ENCODE measurements at places on chromosomes 2 and 18.

GRCh38 chr2:239208465-239209180 lies 192.2 kb downstream of the HDAC4 start:
- DNase-seq, result peak; percentile 15

- DNase-seq, result no peak
Observed at GRCh38 chr2:1911811-1912210, 167.5 kb upstream of the PXDN start.

- DNase-seq, result no peak
Observed at GRCh38 chr18:35999925-36000324, 27.4 kb downstream of the RMP24 start.

GRCh38 chr18:3281456-3282400 lies 19.8 kb downstream of the MYL12B start:
- no peak for DNase-seq

DNA sequence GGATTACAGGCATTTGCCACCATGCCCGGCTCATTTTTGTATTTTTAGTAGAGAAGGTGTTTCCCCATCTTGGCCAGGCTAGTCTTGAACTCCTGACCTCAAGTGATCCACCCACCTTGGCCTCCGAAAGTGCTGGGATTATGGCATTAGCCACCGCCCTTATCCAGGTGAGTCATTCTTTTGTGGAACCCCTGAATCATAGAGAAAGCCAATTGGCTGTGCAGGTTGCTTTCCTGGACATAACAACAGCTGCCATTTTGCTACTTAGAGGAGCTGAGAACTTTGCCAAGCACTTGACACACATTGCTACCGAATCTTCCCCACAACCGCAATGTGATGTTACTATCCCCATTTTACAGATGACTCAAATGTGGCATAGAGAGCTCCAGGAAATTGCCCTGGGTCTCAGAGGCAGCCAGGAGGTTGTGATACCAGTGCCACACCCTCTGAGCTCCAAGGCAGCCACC lies 36.0 kb downstream of the SETBP1 start:
- no peak for DNase-seq

DNA sequence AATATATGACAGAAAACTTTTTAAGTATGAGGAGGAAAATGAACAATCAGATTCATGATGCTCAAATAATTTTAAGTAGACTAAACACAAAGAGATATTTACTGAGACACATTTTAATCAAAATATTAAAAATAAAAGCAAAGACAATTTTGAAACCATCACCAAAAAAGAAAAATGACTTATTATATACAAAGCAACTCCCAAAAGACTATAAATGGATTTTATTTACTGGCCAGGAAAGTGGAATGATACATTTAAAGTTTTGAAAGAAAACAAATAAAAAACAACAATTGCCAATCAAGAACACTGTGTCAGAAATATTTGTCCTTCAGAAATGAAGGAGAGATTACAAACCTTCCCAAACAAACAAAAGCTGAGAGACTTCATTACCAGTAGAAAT lies 968.5 kb upstream of the CELF4 start:
- no peak for DNase-seq

DNA sequence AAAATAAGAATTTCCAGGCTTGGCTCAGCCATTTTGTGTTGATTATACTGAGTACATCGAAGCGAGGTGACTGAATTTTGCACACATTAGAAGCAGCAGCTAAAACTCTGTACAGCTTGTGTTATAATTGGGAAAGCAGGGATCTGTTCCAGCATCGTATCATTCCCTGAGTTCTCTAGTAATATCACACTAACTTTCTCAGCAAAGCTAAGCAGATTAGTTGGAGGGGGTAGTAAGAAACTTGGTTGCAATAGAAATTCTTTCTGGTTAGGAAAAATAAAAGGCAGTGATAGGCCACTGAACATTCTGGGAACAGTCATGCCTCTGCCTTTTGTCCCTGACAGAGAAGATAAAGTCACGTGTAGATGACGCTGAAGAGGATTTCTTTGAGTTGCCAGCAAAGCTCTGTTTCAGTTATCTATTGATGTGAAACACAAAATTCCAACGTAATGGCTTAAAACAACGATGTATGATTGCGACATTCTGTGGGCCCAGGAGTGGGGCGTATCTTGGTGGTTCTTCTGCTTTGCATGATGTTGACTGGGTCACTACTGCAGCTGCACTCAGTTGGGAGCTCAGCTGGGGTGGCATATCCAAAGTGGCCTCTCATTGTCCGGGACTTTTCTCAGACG lies 202.1 kb upstream of the MEX3C start:
- DNase-seq, result no peak

DNA sequence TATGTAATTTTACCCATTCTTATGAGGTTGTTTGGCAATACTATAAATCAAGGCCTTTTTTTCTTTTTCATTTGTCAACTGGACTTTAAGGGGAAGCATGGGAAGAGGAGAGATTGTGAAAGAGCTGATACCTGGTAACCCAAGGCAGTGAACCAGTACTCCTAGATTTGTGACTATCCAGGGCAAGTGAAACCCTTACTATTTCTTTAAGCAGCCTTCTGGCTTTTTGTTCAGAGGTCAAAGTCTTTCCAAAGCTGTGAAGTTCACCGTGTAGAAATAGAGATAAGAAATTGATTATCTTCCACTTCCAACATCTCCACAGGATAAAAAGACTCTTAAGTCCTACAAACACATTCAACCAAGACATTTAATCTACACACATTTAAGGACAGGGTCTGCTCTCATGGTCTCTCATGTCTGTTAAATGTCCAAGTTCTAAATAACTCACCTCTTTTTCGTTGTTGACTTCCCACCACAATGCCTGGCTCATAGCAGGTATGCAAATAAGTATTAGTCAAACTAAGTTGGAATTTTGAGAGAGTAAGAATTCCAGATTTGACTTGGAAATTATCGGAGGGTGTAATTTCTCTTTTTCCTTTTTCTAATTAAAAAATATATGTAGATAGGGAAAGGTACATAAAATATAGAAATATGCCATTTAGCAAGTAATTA lies 485.8 kb downstream of the STK39 start:
- no peak for DNase-seq

DNA sequence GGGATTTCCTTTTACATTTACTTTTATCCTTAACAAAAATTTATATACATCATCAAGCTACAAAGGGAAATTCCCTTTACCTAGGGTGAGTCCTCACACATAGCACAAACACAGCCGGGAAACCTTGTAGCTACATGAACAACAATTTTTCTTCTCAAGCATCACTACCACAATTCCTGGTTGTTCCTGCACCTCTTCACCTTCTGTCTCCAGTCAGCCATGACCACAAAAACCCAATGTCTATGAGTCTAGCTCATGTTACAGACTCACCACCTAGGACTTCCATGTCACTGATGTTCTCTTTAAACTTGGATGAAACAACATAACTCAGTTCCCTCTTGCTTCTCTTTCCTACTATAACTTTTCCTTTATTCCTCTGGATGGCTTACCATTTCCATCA lies 460.4 kb downstream of the MBD2 start:
- DNase-seq, result no peak

DNA sequence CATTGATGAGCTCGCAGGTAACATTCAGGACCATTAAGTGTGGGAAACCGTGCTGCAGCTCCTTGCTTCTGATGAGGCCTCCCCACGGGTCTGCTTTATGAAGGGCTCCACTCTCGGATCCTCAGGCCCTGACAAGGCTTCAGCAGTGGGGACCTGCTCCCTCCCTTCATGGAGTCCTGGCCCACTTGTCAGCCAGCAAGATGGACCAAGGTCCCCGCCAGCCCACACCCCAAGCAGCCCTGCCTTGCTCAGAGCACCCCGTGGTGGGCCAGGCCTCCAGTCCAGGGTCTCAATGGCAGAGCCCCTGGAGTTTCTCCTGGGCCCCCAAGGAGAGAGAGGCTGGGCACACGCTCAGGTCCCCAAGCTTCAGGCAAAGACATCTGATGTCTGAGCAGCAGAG lies 41.5 kb downstream of the CROCC2 start:
- DNase-seq, result no peak

Measured in head of caudate nucleus (tissue), 42 donors.